Hippocampal formation (tissue), 2 donors: ENCODE measurements at places on chromosomes 5 and 9.

DNA sequence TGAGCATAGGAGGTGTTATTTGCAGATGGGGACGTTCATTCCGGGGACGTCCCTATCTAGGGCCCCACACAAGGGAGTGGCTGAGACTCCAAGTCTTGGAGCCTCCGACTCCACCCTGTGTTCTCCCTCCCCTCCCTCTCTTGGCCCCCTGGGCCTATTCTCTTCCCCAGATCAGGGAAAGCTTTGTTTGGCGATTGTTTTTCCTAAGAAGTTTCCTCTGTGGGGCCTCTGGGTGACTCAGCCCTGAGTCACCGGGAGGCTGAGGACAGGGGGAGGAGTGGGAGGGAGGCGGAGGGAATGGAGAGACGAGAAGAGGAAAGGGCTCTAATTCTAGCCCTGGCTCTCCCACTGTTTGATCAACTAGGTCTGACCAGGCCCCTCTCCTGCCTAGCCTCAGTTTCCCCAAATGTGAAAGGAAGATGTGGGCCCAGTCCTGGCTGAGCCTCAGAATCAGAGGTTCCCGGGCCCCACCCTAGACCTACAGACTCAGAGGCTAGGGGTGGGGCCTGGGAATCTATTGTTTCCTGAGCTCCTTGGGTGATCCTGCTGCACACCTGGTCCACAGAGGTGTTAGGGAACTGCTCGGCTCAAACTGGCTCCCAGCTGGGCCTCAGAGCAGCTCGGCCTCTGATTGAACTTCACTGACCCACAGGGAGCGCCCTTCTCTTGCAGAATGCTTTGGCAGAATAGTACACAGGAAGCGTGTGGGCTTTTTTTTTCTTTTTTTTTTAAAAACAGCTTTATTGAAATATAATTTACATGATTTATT, 19.2 kb downstream of the GSN start:
- peak; percentile 66 for DNase-seq

DNA sequence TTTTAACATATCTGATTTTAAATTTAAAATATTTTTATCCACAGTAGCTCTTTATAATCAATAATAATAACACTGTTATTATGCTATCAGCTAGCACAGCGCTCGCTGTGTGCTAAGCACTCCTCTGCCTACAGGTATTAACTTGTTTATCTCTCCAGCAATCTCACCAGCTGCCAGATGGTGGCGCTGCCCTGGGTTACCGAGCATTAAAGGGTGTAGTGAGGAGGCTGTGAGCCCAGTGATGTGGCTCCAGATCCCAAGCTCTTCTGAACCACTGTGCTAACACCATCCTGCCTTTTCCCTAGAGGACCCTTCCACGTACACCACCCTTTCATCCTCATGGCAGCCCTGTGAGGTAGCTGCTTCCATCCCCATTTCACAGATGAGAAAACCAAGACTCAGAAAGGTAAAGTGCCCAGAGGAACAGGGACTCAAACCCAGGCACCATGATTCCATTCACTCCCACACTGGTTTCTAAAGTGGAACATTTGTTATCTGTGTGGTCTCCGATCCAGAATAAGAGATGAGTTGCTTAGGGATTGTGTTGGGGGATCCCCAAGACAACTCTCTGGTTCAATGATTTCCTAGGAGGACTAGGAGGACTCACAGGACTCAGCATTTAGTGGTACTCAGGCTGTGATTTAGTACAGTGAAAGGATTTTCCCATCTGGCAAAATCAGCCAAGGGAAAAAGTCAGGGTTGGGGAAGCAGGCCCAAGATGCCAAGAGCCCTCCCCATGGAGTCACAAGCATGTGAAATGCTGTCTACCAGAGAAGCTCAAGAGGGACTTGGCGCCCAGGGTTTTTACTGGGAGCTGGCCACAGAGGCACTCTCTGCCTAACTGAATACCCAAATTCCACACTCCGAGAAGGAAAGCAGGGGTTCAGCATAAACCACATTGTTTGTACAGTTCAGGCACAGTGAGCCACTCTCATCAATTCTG, 7.0 kb downstream of the IGFBPL1 start:
- DNase-seq: no peak

GRCh38 chr5:98308231-98308630, 465.2 kb upstream of the RGMB start:
- DNase-seq: no peak

DNA sequence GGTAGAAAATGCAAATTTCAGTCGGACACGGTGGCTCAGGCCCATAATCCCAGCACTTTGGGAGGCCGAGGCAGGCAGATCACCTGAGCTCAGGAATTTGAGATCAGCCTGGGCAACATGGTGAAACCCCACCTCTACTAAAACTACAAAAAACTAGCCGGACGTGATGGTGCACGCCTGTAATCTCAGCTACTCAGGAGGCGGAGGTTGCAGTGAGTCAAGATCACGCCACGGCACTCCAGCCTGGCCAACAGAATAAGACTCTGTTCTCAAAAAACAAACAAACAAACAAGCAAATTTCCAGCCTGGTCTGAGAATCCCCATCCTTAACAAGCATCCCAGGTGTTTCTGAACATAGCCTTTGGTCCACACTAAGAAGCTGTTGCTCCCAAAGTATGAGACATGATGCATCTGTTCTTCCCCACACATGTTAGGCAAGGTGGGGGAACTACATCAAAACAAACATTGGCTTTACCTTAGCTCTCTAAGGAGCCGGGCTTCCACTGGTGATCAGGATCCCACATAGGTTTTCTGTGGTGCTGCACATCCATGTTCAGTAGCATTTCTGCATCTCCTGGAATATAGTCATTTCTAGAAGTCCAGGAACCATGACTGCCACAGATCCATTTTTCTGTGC, 92.5 kb upstream of the DMRT1 start:
- no peak for DNase-seq

- no peak for DNase-seq
Observed at GRCh38 chr9:127546125-127546832, 65.8 kb upstream of the STXBP1 start.

DNA sequence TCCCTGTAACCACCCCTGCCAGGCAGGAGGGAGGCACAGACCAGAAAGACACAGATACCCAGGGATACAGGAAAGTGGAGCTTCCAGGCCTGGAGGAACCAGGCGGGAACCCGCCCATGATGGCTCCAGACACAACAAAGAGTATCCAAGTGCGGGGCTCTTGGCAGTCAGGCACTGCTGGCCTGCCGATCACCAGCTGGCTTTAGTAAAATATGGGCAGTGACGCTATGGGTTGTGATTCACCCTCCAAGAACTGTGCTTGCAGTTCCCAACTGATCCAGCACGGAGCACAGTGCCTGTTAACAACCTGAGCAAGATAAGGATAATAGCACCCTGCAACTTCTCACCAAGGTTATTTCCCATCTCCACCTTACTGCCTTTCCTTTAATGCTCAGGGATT, 463.3 kb downstream of the IRX1 start:
- no peak for DNase-seq

DNA sequence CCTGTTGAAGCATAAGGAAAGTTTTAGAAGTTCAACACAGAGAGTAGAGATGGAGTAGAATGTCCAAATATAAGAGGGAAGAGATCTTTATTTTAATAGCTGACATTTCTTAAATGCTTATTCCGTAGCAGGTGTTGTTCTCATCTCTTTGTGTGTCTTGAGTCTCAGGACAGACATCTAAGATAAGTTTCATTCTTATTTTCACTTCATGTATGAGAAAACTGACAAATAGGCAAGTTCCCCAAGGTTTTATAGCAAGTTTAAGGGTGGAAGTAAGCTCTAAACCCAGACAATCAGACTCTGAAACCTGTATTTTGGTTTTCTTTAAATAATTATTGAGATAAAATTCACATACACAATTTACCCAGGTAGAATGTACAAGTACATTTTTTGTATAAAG, 228.4 kb upstream of the PPP1R2B start:
- no peak for DNase-seq

DNA sequence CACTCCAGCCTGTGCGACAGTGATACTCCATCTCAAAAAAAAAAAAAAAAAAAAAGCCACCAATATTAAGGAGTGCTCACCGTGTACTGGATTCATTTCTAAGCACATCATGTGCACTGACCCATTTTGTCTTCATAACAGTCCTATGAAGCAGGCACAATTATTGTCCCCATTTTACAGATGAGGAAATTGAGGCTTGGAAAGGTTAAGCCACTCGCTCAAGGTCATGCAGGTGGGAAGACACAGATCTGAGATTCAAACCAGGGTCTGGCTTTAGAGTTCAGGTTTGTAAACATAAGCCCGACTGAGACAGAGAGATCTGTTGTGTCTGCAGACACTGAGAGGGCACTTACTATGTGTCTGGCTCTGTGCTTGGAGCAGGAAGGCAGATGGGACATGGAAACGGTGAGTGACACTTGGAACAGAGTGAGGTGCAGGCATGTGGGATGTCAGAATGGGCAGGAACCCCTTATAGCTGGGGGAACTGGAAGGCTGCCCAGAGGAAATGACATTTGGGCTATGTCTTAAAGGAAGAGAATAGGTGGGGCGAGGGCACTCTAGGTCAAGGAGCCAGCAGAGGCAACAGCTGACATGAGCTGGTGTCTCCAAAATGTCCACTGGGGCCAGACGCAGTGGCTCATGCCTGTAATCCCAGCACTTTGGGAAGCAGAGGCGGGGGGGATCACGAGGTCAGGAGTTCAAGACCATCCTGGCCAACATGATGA, 69.9 kb downstream of the STK10 start:
- no peak for DNase-seq

DNA sequence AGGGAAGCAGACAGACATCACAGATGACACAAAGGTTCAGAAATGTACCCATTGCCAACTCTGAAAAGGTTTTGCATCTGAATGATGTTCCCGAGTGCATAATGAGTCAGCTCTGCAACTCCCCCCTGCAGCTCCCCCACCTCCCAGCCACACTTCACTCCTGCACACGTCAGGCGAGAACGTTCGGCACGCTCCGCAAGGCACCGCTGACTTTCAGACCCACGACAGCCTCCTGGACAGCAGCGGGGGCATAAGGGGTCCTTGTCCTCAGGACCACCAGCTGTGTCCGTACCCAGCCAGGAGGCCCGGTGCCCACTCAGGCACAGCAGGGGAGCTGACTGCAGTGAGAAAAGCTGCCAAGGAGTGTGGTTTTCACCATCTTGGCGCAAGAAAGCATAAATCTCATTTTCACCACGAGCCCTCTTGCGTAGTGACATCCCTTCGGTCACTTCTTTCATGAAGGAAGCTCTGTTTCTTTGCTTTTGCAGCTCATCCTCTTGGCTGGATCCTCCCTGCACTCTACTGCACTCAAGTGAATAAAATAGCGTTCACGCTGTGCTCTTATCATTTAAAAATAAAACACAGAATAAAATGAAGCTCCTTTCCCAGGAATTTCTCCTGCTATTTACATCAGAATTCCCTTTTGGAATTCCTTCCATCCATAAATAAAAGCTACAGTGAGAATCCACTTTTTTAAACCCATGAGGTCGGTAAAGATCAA, 9.9 kb downstream of the GFPT2 start:
- no peak for DNase-seq

- DNase-seq: no peak
Observed at GRCh38 chr9:127550751-127551150, 61.3 kb upstream of the STXBP1 start.

- DNase-seq: no peak
Observed at GRCh38 chr9:75953218-75953617, 62.7 kb downstream of the PCSK5 start.

DNA sequence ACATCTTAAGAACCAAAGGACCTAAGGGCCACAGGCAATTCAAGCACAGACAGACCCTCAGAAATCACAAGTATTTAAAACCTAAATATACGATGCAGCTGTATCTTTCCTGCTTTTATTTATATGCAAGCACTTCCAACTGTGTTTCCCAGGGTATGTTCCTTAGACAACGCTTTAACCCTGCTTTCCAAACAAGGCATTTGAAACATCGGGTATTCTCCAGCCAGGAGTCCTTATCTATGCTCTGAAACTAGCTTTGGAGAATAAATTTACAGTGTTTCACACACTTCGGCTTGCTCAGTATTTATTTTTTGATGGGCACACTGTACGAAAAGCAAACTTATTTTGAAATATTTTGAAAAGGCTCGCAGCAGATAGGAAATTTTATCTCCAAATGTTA, 13.5 kb downstream of the NR6A1 start:
- DNase-seq: no peak

- DNase-seq: peak; percentile 1
Observed at GRCh38 chr9:107422189-107423185, 67.1 kb downstream of the KLF4 start.

DNA sequence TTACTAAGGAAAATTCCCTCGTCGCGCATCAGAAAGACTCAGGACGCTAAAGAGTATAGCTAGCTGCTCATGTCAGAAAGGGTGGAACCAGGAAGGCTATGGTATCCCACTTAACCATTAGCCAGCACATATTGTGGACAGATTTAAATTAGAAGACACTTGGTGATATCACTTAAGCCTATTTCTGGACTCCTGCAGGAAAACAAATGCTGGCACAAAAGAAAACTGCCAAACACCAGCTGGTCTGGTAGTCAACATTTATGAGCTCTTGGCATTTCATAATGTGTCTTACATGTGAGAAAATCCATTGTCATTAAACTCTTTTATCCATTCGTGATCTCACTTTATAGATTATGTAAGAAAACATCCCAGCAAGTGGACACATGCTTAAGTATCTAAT, 377.4 kb downstream of the PTPRD start:
- DNase-seq: no peak

GRCh38 chr5:160660132-160660531, 191.9 kb downstream of the ATP10B start:
- no peak for DNase-seq

- DNase-seq: no peak
Observed at GRCh38 chr5:146009020-146009419, 72.6 kb downstream of the SH3RF2 start.

DNA sequence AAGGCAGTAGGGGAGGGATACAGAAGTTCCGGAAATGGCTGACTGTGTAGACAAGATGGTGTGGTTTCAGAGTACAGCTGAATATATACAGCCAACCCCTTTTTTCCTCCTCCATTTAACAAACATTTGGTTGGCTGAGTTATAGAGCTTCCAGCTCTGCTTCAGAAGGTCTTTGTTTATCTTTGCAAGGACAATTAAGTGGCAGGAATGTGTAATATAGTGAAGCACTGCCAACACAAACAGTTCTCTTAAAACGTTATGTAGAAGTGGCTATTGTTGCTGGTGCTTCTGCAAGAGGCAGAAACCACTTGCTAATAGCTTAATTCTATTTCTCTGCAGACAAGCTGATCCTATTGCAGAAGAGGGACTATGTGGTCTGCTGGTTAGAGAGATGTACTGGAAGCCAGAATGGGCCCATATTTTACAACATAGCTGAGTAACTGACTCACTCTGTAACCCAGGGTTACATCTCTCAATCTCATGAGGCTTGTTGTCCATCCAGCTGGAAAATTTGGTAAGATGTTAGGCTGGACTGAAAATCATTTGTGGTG, 62.7 kb upstream of the OSMR start:
- DNase-seq: no peak

DNA sequence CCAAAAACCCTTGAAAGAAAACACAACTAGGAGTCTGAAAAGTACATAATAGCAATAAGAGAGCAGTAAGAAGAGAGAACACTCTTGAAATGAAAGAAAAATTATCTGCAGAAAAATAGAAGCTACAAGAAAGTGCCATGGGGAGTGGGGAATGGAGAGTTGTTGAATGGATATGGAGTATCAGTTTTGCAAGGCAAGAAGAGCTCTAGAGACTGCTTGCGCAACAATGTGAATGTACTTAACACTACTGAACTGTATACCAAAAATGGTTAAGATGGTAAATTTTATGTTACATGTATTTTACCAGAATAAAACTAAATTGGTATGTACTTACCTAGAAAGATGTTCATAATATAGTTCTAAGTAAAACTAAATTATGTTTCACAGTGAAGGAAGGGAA, 54.8 kb upstream of the RASGRF2 start:
- DNase-seq: no peak

GRCh38 chr9:105307591-105308130, 63.2 kb downstream of the SLC44A1 start:
- DNase-seq: no peak
